ENCODE measurements at places on chromosomes 4 and X.

- no peak for DNase-seq
Measured at GRCh38 chr4:36471903-36472302, 190.5 kb downstream of the DTHD1 start.

- no peak for DNase-seq
Measured at GRCh38 chrX:72027024-72027913, 104.4 kb downstream of the RTL5 start.

GRCh38 chrX:105765691-105766090 lies 56.6 kb upstream of the NRK start:
- DNase-seq = no peak

GRCh38 chr4:153571006-153571545 lies 104.9 kb downstream of the TMEM131L start:
- DNase-seq = no peak

GRCh38 chrX:40298069-40298468 lies 200.3 kb upstream of the BCOR start:
- DNase-seq = no peak

DNA sequence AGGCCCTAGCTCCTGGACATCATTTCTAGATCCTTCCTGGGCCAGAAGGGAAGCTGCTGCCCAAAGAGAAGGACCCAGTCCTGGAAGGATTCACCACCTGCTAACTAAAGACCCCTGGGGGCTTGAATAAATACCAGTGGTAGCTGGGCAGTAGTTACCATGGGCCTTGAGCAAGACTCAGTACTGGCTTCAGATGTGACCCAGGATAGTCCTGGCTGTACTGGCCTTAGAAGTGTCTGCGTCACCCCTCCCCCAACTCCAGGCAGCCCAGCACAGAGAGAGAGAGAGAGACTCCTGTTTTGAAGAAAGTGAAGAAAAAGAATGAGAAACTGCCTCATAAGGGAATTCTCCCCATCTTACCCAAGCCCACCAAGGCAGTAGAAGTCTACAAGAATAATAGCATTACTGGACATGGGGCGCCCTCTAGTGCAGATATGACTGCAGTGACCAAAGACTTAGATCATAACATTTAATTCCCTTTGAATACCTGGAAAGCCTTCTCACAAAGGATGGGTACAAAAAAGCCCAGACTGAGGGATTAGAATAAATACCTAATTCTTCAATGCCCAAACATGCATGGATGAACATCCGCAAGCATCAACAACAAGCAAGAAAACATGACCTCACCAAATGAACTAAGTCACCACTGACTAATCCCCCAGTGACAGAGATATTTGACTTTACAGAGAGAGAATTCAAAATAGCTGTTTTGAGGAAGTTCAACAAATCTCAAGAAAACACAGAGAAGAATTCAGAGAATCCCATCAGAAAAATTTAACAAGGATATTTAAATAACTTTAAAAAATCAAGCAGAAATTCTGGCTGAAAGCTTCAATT lies 171.8 kb downstream of the HNRNPD start:
- peak; percentile 8 for DNase-seq

DNA sequence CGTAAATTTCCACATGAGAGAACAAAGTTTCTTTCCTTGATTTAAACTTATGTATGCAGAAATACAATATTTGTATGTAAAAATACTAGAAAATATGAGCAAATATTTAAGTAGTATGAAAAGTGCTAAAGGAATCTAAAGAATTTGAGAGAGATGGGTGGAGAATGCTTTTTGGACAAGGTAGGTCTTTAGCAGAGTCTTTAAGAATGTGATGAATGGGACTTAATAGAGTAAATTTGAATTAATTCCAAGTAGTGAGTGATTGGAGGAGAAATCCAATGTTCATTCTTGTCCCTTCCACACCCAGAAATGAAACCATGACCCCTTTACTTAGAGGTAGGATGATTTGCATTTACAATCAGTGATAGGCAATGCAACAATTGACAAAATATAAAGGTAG lies 570.9 kb upstream of the ZFP42 start:
- DNase-seq = no peak

DNA sequence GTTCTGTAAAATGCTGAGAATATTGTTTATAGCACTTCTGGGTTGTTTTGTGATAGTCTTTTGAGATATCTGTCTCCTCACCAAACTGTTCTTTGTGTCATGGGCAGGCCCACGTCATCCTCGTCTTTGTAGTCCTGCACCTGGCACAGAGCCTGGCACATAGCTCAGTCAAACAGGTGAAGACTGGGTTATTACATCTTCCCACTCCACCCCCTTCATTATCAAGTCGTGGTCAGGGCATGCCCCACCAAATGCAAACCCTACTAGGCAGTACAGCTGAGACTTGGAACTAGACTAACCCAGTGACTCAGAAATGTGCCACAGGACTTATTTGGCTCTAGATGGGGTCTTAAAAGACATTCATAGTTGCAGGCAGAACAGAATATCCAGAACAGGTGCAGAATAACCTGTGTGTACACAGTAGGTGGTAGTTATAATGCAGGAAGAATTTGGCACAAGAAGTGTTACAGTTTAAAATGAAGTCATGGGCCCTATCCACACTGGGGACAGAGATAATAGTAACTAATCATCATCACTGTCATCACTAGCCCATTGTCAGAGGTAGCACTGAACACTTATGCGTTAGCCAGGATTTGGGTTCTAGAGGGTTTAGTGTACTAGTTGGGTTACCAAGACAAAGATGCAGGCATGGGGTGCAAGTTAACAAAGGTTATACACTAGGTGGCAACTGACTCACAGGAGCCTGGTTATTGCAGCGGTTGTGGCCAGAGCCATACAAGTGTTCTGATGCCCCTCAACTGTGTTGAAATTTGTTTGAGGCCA lies 74.9 kb downstream of the TBL1X start:
- DNase-seq = no peak

DNA sequence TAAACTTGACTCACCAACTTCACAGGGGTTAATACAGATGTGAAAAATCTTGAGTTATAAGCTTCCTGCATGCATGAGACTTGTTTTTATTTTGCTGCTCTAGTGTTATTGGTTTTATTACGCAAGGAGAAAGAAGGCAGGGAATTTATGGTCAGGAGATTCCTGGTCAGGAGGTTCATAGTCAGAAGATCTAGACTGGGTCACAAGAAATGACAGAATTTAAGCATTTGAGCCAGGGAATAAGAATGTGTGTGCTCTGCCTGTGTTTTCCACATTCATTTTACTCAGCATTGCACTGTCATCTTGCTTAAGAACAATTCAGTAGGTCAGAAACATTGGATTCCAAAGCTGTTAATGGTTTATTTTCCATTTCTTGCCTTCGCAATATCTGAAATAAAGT lies 2522.1 kb downstream of the ARAP2 start:
- DNase-seq = peak; percentile 42

DNA sequence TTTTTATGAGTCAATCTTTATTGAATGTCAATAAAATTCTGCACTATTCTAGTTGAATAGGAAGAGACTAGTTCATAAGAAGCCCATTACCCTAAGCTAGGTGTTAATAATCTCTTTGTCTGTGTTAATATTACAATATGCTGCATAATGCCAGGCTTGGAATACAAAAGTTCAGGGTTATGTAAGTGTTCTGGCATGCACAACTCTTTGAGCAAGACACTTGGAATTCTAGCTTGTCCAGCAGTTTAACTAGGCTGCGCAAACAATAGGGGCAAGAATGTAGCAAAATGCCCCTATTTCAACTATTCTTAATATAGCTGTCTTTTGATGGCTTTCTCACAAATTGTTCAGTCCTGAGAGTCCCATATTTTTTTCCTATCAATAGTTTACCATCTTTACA lies 31.3 kb upstream of the ETNPPL start:
- peak; percentile 46 for DNase-seq

DNA sequence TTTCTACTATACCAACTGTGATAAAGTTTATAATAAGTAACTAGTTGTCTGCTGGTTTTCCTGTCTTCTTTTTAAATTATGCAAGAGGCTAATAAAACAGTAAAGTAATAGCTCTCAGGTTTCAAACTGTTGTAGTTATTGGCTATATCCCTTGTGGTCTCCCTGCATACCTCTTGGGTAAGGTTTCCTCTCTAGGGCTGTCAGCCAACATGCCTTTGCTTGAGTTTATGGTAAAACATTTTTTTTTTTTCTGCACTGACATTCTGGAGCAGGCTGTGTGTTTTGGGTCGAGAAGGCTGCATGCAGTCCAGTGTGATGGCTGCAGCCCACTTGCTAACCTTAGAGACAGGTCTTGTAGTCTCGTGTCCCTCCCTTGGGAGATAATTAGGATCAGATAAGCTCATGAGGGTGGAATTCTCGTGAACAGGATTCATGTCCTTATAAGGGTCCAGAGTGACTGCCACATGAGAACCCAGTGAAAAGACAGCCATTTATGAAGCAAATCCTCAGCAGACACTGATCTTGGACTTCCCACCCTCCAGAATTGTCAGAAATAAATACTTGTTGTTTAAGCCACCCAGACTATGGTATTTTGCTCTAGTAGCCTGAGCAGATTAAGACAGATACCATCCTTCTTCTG lies 831.2 kb downstream of the CCSER1 start:
- peak; percentile 65 for DNase-seq

- DNase-seq = no peak
Measured at GRCh38 chr4:12692815-12693214, 791.3 kb downstream of the RAB28 start.

GRCh38 chrX:150092549-150092948 lies 154.3 kb upstream of the EOLA2 start:
- DNase-seq = no peak

- DNase-seq = no peak
Measured at GRCh38 chr4:132694775-132695174, 454.3 kb upstream of the PCDH10 start.

DNA sequence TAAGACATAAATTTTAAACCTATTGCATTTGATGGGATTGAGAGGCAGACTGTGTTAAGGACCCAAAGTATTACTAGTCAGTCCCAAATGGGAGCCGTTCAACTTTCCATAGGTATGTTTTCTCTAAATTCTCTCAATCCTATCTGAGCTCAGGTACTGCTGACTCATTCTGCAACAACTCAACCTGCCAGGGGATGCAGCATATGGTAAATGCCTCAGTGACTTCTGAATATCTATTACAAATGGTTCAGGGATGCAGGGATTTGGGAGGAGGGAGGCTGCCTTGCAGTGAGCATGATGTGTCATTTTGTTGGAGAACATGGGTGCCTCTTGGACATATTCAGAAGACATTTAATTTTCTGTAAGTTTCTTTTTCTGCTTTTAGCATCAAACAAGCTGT lies 97.3 kb downstream of the HDAC8 start:
- no peak for DNase-seq

DNA sequence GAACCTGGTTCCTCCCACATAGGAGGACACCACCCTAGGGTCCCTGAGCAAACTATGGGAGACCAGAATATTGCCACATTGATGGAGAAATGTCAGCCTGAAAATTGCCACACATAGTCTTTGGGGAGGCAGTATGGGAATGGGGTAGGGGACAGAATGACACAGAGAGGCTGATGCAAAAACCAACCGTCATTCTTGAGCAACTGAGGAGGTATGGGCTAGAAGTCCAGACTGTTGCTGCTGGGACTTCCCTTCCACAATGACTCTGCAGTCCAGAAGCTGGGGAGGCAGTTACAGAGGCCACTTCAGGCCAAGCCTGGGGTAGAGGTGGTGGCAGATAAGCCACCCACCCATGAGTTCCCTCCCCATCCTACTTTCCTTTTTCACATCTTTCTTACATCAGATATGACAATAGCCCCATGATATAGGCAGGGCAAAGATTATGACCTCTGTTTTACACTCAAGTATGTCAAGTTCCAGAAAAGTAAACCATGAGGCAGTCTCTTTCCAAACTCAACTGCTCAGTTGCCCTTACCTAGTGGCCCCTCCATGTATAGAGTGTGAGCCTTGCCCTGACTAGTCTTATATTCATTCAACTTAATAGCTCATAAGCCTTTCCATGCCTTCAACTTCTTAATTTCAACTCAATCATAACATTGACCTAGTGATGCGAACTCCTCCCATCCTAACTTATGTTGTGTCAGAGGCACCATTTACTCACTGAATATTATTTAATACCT lies 41.7 kb downstream of the VSIG4 start:
- no peak for DNase-seq

GRCh38 chr4:107153228-107153627 lies 117.1 kb upstream of the DKK2 start:
- DNase-seq = no peak

DNA sequence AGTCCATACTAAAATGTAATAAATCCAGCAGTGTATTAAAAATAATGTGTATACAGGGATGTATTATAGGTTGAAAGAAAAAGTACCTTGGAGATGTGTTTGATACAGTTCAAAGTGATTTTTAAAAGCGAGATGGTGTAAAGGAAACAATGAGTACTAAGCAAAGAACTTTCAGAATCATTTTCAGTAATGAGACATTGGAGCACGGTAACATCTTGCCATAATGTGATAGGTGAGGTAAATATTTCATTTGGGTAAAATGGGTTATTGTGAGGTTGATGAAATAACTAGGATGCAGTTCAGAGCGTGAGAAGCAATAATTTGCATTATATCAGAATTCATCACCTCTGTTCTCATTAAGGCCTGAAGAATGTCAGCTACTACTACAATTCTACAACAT lies 25.9 kb downstream of the EIF2S3 start:
- no peak for DNase-seq

DNA sequence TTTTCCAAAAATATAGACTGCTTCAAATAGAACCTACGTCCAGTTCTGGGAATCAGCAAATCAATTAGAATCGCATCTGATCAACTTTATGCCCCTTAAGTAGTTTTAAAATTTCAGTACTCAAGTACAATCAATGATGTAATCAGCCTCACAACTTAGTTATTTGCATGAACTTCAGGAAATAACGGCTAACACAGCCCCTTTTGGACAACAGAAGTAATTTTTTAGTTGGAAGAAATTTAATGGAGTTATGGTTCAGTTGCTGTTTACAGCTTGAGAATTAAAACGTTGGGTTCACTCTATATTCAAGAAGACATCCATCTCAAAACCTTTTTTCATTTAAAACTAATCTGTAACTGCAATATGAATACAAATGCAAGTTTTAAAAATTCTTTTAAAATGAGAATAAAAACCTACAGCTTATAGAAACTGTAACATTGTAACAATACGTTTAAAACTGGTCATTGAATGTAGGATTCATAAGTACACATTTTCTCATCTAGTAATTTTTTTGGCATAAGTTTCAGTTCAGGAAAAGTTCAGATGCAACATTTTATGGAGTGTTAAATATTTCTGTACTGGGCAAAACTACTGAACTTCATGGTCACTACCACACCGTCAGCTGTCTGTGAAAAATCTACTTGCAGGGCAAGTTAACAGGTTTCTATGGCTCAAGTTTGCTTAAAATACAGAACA lies 956 bp downstream of the TAPT1 start:
- DNase-seq = no peak

GRCh38 chrX:1487401-1487800 lies 34.7 kb upstream of the ASMTL start:
- no peak for DNase-seq

DNA sequence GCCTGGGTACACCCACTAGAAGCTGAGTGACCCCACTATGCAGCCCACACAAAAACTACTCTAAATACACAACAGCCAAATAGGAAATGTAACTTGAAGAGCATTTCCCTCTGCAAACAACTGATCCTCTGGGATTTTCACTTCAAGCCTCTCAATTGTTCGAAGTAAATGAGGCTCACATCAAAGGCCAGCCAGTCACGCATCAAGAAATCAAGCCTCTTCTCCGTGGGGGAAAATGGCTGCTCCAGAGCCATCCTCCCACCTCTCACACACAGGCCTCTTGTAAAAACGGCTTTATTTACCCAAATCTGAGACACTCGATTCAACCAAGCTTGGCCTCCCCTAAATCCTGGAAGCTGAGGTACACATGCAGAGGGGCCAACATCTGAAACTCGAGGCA lies 14.3 kb downstream of the PCDH19 start:
- DNase-seq = no peak

Measured in non-pigmented ciliary epithelial cell (primary cell).